Head of caudate nucleus (tissue), 42 donors: ENCODE measurements at places on chromosomes 13 and 19.

DNA sequence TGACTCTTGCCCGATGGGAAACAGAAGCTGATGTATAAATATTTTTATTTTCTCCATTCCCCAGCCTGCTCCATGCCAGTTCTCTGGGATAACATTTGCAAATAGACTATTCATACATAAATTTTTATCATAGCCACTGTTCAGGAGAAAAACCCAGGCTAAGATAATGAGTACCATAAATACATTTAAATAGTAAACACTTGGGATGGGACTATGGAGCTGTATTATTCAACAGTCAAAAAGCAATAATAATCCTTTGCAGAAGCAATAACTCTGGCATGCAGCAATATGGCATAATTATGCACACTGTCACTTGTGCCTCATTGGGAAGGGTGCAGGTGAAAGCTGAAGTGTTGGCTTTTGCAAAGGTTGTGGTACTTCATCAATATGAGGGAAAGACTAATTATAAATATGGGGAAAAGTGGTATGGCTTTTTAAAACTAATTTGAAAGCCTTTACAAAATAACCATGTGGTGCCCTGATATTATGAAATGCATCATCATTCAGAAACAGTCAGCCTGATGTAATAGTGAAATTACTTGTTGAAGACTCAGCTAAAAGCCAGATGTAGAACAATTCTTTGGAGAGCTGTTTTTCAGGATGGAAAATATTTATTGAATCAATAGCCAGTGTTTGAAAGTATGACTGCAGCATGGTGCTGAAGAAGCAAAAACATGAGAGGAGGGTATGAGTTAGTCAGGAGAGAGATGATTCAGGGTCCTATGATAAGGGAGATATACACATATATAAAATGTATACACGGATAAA, 2476.7 kb downstream of the PCDH9 start:
- no peak for DNase-seq

- no peak for DNase-seq
Observed at GRCh38 chr13:77345150-77345780, 18.4 kb upstream of the MYCBP2 start.

GRCh38 chr13:39766464-39767158, 111.1 kb downstream of the COG6 start:
- DNase-seq = no peak

- DNase-seq = no peak
Observed at GRCh38 chr13:27774651-27775050, 17.6 kb upstream of the GSX1 start.

DNA sequence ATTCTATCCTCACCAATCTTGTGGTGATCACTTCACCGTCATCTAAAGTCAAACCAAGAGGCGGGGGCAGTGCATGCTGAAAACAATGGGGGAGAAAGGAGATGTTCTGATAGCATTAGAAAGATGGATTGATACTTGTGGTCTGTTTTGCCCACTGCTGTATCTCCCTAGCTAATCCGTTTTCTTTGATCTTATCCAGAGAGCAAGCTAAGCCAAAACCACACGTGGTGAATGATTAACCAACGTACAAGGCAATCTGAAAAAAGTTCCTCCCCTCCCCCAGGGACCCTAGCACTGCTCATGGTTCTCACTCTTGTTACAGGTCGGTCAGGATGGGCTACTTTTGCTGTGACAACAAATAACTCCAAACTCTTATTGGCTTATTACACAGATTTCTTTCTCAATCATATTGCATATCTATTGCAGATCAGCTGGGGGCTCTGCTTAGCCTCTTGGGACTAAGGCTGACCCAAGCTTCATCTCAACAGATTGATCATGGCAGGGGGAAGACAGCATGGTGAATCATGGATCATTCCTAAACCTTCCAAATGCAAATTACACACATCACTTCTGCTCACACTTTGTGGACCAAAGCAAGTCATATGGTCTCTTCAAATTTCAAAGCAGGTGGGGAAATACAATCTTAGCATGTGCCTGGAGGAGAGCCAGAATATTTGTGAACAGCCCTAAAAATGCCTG, 11.9 kb upstream of the C13orf42 start:
- no peak for DNase-seq

GRCh38 chr19:33686687-33687480, 65.1 kb downstream of the CHST8 start:
- DNase-seq = no peak

DNA sequence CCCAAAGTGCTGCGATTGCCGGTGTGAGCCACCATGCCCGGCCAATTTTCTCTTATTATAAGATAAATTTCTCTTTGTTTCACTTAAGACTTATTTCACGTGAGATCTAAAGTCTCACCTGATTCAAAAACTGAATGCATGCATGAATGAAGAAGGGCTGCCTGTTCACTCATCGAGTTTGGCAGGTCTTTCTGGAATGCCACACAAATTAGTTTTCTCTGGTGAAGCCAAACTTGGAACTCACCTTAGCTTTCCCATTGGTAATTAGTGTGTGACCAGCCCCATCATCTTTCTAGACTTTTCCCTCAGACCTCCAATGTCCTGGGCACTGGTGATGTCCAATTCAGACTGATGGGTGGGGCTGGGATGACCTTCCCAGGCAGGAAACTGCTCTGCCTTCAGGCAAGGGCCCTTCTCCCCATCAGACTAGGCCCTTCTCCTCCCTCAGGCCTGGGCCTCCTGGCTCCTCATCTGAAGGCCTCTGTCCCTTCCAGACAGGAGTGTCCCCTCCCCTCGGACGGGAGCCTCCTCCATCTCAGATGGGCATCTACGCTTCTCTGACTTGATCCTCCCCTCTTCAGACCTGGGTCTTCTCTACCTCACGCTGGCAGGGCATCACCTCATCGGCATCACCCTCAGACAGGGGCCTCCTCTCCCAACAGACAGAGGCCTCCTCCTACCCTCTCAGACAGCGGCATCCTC, 14.4 kb downstream of the C3 start:
- DNase-seq = no peak

DNA sequence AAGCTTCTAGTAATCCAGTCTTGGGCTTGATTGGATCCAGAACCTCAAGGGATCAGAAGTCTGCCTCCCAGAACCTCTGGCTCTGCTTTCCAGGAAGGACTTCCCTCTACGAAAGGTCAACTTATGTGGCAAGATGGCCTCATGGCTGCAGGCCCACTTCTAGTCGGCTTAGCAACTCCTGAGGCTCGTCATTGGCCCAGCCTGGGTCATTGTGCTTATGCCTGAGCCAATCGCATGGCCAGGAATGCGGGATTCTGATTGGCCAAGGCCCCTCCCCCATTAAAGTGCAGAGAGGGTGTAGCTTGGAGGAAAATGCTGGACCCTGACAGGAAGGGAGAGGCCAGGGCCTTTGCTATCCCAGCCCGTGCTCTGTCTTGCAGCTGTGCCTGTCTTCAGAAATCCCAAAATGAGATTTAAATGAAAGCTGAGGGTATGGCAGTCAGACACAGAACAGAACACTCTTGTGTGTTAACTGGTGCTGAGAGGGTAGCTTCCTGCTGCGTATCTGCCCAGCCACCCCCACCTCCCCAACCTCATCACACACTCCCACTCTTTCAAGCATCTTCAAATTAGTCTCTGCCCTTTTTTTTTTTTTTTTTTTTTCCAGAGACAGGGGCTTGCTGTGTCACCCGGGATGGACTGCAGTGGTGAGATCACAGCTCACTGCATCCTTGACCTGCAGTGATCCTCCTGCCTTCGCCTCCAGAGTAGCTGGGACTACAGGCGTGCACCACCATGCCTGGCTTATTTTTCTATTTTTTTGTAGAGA, 5.5 kb upstream of the CCNE1 start:
- DNase-seq = no peak

- DNase-seq = no peak
Observed at GRCh38 chr13:103098535-103098934, 32.3 kb upstream of the SLC10A2 start.

GRCh38 chr19:5339950-5340636, 519 bp downstream of the PTPRS start:
- peak; percentile 29 for DNase-seq

DNA sequence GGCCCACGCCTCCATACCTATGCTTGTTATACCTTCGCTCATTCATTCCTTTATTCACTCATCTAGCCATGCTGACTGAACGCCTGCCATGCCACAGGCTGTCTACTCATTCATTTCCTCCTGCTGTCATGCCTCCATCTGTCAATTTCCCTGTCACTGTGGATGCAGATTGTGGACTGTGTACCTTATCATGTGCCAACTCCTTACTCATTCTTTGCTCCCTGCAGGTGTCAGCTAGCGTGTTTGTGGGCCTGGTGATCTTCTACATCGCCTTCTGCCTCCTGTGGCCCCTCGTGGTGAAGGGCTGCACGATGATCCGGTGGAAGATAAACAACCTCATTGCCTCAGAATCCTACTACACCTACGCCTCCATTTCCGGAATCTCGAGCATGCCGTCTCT, 4.1 kb upstream of the PSMD8 start:
- DNase-seq = no peak

- DNase-seq = no peak
Observed at GRCh38 chr13:34224877-34225276, 406.9 kb downstream of the RFC3 start.

- DNase-seq = no peak
Observed at GRCh38 chr13:23463661-23464060, 30.2 kb upstream of the SACS start.

DNA sequence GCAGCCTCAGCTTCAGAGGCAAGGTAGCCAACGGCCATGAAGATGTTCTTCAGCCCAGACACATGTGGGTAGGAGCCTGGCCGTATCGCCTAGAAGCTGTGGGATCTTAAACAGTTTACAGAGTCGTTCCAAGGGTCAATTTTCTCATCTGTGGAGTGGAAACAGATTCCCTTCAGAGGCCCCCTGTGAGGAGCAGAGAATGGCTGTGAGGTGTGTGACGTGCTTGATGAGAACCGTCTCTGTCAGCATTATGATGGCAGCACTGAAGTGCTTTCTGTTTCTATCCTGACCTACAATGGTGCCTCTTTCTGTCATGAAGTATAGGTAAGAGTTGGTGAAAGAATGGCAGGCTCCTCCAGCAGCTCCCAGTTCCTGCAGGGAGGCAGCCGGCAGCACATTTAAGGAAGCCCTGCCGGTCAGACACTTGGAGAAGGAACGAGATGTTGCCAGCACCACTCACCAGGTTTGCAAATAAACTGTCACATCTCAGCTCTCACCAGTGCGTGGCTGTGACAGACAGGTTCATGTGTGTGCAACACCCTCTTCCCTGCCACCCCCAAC, 277.3 kb downstream of the FOXO1 start:
- DNase-seq = peak; percentile 63

- DNase-seq = no peak
Observed at GRCh38 chr19:1147934-1148549, 26.0 kb downstream of the SBNO2 start.

DNA sequence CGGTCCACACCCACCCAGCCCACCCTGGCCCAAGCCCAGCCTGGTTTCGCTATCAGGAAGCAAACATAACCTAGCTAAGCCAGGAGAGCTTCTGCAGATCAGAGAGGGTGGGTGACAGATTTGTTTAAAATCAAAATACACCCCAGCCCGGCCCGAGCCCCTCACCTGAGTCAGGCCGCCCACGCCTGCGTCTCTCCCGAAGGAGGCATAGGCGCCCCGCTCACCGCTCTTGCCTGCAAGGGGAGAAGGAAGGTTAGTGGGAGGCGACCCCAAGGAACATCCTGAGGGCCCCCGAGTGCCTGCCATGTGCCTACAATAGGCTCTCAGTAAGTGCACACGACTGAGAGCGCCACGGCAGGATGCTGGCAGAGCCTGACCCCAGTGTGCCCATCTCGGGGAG, 21.9 kb upstream of the UQCR11 start:
- DNase-seq = peak; percentile 31

DNA sequence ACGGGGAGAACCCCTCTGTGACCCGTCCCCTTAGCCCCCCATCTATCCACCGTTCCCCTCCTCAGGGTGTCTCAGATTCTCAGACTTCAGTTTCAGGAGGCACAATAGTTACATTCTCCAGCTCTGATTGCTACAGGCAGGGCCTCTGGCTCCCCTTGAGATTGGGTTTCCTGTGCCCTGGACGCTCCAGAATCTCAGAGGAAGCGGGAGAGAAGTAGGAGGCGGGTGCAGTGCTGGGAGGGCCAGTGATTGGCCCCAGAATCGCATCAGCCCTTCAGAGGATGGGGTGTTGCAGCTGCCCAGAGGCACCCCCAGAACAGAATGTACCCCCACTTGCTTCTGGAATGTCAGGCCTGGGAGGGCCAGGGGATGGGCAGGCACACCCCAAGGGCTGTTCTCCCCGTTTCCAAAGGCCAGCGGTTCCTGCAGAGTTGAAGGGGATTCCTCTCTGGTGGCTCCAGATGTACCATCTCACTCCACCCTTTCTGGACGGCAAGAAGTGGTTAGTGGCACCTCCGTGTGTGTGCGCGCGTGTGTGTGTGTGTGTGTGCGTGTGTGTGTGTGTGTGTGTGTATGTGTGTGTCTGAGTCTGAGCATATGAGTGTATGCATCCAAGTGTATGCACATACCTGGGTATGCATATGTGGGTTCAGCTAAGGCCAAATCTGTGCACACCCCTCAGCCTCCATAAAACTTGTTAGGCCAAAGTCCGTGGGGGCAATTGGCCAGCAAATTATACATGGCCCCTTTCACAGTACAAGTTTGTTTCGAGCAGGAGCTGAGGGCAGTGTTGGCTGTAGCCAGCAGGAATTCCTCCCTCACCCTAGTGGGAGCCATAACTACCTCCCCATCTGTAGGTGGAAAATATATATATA, 35.5 kb downstream of the LYL1 start:
- no peak for DNase-seq

DNA sequence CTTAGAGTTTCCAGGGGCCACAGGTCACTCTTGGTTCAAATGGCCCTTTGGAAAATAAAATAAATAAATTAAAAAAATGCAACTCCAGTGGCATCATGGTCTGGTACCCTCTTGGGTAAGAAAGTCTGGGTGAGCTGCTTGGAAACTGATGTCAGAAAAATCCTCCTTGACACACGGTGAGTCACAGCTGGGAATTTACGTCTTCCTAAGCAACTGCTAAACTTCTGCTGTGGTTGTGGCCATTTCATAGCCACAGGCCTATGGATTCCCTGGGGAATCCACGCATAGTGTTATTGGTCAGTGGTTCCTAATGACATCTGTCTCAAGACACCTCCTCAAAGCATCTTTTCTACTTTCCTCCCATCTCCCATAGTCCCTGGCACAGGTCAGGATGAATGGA, 220.8 kb downstream of the COG6 start:
- DNase-seq = no peak

GRCh38 chr13:79477968-79478367, 3.0 kb upstream of the NDFIP2 start:
- DNase-seq = peak; percentile 22

GRCh38 chr19:542173-542866, 1.5 kb upstream of the GZMM start:
- DNase-seq = no peak

DNA sequence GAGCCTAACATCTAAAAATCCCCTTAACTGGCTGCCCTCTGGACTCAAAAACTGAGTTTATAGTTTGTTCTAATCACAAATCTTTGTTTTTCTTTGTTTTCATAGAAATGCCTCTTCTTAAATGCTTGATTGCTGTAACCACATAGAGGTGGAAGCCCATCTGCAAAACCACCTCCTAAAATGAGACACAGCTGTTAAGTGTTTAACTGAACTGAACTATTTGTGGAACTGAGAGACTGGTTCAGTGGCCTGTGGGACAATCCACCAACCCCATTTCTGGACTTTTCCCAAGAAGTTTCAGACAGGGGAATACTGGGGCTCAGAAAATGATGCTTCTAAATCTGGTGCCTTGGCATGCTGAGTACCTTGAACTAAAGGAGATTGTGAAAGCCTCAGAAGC, 50.9 kb upstream of the TM9SF2 start:
- DNase-seq = no peak
